ENCODE measurements at places on chromosomes 12 and 14. TPM values are rescaled to one million over a fixed set of nuclear protein-coding genes. Genes with fewer than 3 reads are reported as not detected.

LMNTD1 gene
- polyA plus RNA-seq, result 1.6 TPM

MYO1H gene
- 0.09 TPM for polyA plus RNA-seq

DNA sequence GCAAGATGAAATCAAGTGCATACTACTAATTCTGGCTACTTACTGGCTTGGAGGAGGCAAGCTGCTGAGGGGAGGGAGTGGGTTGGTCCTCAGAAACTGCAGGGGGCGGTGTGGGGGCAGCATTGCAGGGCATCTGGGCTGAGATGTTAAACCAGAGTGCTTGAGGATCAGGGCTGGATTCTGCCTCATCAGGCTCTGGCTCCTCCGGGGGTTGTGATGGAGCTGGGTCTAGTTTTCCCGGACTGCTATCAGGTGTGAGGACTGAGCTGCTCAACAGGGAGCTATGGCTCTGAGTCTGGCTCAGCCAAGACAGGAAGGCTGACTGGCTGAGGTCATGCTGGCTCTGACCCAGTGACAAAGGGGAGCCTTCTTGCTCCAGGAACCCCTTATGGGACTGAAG, 28.6 kb downstream of the BAZ2A start:
- H3K4me3 ChIP-seq, result no peak overlapping the region
- no peaks in the 10 kb centered on the region for H3K27me3 ChIP-seq
- H3K36me3 ChIP-seq, result peaks cover 80% of the 10 kb centered on the region
- no peaks in the 10 kb centered on the region for H3K4me1 ChIP-seq

GRCh38 chr14:28406196-28406595, 360.4 kb upstream of the FOXG1 start:
- no peak overlapping the region for H3K27ac ChIP-seq
- no peak for DNase-seq
- H3K4me3 ChIP-seq, result no peak overlapping the region
- H3K4me1 ChIP-seq, result no peaks in the 10 kb centered on the region

DNA sequence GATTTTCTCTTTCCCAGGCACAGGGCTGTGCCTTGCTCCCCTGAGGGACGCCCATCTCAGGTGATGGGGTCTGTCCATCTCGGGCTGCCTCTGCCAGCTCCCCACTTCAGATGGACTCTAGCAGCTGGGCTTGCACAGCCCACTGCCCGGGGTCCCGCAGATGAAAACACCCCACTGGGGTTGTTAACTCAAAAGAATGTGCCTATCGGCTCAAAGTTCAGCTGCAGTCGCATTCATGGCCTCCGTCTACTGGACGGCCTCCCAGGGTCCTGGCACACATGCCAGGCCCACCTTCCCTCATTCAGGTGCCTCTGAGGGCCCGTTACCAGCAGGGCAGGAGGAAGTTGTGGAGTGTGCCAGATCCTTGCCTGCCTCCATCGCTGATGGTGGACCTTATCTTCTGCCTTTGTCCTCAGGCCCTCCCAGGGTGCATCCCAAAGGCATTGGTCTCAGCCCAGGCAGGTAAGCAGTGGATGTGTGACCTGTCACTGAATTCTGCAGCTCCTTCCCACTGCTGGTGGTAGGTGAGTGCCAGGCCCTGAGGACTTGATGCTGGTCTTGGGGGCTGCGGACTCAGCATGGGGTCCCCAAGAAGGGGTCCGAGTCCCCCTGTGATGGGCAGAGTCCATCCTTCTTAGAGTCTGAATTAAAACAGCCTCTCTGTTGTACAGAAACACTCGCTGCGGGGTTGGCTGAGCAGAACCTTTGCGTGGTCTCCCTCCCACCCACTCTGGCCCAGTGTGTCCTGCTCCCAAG, 324.6 kb upstream of the DIO3 start:
- no peaks in the 10 kb centered on the region for H3K27me3 ChIP-seq
- no peak overlapping the region for H3K27ac ChIP-seq
- H3K4me3 ChIP-seq, result no peak overlapping the region
- DNase-seq, result no peak

DNA sequence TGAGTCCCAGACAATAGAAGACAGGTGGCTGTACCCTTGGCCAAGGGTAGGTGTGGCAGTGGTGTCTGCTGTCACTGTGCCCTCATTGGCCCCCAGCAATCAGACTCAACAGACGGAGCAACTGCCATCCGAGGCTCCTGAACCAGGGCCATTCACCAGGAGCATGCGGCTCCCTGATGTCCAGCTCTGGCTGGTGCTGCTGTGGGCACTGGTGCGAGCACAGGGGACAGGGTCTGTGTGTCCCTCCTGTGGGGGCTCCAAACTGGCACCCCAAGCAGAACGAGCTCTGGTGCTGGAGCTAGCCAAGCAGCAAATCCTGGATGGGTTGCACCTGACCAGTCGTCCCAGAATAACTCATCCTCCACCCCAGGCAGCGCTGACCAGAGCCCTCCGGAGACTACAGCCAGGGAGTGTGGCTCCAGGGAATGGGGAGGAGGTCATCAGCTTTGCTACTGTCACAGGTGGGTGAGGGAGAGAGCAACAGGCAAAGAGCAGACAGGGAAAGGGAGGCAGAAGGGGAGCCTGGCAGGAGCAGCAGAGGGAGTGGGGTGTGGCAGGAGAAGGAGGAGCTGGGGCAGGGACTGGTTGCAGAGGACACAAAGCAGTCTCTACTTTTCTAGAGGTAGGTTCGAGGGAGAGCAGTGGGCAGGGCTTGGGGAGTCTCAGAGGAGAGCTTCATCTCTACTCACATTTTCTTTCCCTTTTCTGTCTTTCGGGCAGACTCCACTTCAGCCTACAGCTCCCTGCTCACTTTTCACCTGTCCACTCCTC, 452 bp downstream of the INHBE start:
- no peak overlapping the region for H3K27ac ChIP-seq
- H3K4me1 ChIP-seq, result no peaks in the 10 kb centered on the region
- H3K4me3 ChIP-seq, result no peak overlapping the region
- H3K27me3 ChIP-seq, result peaks cover 4% of the 10 kb centered on the region

RASSF9 gene
- 2.3 TPM for polyA plus RNA-seq

SERPINA12 gene
- polyA plus RNA-seq, result not detected
